ENCODE measurements at places on chromosomes 16 and 17.

DNA sequence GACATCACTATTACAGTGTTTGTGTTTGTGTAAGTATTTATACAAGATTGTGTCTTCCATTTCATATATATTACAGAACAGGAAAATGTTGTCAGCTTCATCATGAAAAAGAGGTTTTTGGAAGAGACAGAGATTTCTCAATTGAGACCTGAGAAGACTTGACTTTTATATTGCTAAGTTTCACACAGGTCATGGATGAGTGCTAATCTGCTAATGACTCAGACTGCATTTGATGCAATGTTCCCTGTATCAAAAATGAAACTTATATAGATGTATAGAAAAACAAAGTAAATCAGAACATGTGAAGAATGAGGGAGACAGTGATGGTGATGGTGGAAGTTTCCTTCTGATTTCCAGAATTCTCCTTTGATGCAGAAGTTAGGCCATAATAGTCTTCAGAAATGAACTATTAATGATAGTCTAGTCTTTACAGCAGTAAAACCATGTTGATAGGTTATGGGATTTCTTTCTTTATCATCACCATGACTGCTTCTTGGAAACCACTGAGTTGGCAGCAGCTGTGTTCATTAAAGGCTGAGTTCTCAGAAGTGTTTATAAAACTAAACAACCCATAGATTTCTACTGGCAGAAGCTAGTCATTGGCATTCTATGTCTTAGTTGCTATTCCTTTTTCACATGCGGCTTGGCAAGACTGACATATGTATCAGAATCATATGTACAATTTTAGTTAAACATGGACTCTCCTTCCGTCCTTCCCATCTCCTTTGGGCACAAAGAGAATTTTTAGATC is 56.1 kb downstream of the PCTP start:
- DNase-seq: no peak

- DNase-seq: no peak
Observed at GRCh38 chr16:66904846-66905632, 13.6 kb downstream of the CDH16 start.

- peak; percentile 63 for DNase-seq
Observed at GRCh38 chr17:48544349-48545021, 424 bp downstream of the HOXB2 start.

- DNase-seq: no peak
Observed at GRCh38 chr16:30748634-30749445, 615 bp downstream of the PHKG2 start.

GRCh38 chr17:8825802-8826201 is 26.6 kb upstream of the MFSD6L start:
- DNase-seq: no peak

DNA sequence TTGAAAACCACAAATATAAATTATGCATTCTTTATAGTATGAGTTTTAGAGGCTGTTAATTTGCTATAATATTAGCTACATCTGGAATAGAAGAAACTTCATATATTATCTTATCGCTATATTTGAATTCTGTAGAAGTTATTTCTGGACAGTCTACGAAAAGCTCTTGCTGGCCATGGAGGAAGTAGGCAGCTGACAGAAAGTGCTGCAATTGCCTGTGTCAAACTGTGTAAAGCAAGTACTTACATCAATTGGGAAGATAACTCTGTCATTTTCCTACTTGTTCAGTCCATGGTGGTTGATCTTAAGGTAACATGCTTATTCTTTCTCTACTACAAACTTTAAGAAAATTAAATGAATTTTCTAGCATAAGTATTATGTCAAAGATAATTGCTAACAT is 96.8 kb downstream of the OMG start:
- DNase-seq: no peak

DNA sequence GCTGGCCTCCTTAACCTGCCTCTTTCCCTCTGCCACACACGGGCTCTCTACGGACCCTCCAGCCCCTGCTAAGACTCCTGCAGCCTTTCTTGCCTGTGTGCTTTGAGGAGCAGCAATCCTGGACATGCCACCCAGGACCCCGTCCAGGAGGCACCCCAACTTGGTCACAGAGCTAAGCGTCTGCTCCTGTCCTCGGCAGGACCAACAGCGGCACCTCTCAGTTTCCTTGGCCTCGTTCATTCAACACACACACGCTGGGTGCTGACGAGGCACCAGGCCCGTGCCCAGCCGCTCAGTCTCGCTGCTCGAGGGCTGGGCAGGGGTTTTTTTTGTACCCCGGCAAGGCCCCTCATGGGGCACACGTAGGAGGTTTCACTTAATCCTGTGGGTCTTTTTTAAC is 15.2 kb downstream of the RPH3AL start:
- DNase-seq: no peak

- no peak for DNase-seq
Observed at GRCh38 chr17:76716146-76716838, 5.5 kb upstream of the MXRA7 start.

GRCh38 chr17:67485666-67486065 is 108.6 kb downstream of the PITPNC1 start:
- DNase-seq: no peak

DNA sequence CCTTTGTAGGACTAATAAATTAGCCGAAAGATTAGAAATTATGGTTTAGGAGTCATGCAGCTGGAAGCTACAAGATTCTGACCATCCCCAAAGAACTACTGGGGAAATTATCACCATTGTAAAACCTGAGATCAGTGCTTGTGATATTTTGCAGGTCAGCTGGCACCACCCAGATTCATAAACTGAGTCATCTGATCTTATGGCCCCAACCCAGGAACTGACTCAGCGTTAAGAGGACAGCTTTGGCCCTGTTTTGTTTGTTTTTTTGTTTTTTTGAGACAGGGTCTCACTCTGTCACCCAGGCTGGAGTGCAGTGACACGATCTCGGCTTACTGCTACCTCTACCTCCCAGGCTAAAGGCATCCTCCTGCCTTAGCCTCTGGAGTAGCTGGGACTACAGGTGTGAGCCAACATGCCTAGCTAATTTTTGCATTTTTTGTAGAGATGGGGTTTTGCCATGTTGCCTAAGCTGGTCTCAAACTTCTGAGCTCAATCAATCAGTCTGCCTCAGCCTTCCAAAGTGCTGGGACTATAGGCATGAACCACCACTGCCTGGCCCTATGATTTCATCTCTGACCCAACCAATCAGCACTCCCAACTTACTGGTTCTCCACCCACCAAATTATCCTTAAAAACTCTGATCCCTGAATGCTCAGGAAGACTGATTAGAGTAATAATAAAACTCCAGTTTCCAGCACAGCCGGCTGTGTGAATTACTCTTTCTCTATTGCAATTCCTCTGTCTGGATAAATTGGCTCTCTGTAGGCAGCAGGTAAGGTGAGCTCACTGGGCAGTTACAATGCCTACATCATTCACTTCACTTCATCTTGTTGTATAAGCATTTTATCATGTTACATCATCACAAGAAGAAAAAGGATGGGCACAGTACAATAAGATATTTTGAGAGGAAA is 79.4 kb upstream of the KSR1 start:
- DNase-seq: no peak

GRCh38 chr16:78663690-78664089 is 564.2 kb downstream of the WWOX start:
- DNase-seq: no peak

- no peak for DNase-seq
Observed at GRCh38 chr16:19837984-19838707, 46.5 kb downstream of the GPRC5B start.

GRCh38 chr17:49703557-49704277 is 4.0 kb downstream of the SLC35B1 start:
- no peak for DNase-seq

GRCh38 chr16:19437280-19437679 is 19.6 kb downstream of the TMC5 start:
- no peak for DNase-seq

- no peak for DNase-seq
Observed at GRCh38 chr17:11056926-11057325, 184.1 kb upstream of the SHISA6 start.

- DNase-seq: no peak
Observed at GRCh38 chr16:64398793-64399192, 723.1 kb downstream of the CDH11 start.

DNA sequence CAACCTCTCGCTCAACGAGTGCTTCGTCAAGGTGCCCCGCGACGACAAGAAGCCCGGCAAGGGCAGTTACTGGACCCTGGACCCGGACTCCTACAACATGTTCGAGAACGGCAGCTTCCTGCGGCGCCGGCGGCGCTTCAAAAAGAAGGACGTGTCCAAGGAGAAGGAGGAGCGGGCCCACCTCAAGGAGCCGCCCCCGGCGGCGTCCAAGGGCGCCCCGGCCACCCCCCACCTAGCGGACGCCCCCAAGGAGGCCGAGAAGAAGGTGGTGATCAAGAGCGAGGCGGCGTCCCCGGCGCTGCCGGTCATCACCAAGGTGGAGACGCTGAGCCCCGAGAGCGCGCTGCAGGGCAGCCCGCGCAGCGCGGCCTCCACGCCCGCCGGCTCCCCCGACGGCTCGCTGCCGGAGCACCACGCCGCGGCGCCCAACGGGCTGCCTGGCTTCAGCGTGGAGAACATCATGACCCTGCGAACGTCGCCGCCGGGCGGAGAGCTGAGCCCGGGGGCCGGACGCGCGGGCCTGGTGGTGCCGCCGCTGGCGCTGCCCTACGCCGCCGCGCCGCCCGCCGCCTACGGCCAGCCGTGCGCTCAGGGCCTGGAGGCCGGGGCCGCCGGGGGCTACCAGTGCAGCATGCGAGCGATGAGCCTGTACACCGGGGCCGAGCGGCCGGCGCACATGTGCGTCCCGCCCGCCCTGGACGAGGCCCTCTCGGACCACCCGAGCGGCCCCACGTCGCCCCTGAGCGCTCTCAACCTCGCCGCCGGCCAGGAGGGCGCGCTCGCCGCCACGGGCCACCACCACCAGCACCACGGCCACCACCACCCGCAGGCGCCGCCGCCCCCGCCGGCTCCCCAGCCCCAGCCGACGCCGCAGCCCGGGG is 1.3 kb downstream of the FOXC2 start:
- no peak for DNase-seq

DNA sequence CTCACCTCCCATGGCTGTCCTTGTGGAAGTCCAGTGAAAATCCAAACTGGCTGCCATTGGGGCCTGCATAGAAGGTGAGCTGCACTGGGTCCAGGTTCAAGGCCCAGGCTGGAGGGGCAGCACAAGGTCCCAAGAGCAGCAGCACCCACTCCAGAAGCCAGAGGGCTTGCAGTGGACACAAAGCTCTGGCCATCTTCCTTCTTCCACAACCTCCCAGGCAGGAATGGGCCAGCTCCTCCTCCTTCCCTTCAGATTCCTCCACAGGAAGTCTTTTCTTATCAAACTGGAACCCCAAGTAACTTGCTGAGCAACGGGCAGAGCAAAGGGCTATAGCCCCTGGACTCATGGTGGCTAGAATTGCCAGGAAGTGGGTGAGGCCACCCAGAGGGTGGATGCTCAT is at the start of gene ITGA2B:
Gene ITGA2B (minus strand): TSS at position 369 of the 400 bp plus-strand sequence. CDS start 176 bp downstream, at position 193.
- DNase-seq: no peak

GRCh38 chr16:54533856-54534490 is 247.4 kb upstream of the IRX3 start:
- DNase-seq: no peak

DNA sequence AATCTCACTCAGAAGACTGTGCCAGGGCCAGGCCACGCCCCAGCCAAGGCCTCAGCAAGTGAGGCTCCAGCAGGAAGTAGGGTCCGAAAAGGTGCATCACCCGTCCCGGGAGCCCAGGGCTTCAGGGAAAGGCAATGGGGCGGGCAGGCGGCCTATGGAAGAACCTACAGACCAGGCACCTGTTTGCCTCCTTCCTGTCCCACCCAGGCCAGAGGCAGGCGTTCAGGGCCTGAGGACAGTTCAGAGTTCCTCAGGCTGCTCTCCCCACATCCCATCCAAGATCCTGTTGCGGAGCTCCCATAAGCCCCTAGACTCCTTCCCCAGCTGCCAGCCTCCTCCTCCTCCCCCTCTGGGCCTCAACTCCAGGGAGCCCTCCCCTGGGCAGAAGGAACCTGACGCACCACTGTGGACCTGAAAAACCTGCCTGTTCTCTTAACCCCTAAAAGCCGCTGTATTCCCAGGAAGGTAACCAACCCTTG is 2.3 kb downstream of the CLUH start:
- DNase-seq: no peak

DNA sequence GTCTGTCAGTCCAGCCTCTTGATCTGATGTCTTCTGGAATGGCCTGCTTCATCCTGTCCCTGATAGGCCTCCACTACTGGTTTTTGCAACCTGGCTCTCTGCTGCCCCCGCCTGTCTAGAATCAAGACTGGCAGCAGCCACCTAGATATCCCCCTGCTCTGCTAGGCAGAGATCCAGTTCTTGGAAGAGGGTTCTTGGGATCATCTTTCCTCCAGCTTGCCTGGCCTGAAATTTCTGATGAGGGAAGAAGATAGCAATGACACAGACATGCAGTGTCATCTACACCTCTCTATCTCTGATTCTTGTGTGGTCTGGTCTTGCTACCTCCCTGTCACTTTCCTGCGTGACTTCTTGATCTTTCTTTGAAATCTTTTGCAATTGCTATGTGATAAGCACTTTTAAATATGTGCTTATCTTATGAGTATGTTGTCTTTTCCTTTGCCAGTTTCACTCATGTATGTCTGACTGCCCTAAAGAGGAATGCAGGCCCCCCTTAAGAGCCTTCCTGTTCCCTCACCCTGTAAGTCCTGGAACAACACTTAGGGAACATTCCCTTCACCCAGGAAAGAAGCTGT is 20.3 kb upstream of the NFATC3 start:
- DNase-seq: no peak

- DNase-seq: no peak
Observed at GRCh38 chr16:87634411-87634810, 32.1 kb downstream of the JPH3 start.

DNA sequence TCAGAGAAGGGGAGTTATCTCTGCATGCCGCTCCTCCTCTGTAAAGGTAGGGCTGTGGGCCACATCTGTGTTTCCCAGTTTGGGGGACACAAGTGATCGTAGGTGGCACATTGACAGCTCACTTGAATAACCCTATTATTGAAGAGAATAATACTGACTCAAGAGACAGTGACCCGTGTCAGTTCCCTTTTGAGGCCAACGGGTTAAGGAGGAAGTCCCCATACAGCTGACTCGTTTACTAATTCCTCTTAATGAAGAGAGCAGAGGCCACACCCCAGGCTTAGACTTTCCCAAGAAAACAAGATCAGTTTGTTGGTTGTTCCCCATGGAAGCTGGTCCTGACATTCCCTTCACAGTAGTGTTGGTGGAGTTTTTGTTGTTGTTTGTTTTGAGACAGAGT is 33.0 kb downstream of the IL4R start:
- no peak for DNase-seq

Measured in NCI-H1092 (cell line).